ENCODE measurements at places on chromosomes 1 and 21.

- no peak for DNase-seq
Measured at GRCh38 chr1:162709870-162710269, 77.6 kb downstream of the DDR2 start.

DNA sequence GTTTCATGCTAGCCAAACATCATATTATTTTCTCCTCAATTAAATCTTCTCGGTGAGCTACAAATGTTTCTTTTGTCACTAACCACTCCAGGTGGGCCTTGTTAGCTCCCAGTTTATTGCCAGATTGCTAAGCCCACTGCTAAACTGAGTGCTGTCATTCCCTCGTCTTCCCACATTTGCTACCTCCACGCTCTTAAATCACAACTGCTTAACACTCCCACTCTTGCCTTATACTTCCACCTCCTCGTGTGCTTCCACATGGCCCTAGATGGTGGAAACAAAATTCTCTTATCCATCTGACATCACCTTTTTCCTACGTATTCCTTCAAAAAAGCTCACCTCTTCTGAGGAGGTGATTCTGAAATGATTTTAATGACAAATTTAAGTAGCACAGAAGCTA lies 34.6 kb upstream of the AKT3 start:
- no peak for DNase-seq

DNA sequence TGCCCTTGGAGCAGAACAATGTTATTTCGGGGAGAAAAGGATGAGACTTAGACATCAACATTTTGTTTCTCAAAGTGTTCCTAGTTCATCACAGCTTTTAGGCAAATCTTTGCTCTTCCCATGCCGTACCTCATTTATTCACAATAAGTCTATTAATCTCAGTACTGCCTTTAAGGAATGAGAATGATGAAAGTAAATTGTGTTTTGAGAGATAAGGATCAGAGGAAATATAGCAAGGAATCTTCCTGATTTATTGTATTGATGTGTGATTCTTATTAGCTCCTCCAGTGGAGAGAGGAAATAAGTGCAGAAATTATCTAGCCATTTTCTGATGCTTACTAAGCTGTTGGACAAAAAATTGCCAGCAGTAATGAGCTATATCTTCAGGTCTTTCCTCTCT lies 2.0 kb downstream of the POLR3C start:
- no peak for DNase-seq

DNA sequence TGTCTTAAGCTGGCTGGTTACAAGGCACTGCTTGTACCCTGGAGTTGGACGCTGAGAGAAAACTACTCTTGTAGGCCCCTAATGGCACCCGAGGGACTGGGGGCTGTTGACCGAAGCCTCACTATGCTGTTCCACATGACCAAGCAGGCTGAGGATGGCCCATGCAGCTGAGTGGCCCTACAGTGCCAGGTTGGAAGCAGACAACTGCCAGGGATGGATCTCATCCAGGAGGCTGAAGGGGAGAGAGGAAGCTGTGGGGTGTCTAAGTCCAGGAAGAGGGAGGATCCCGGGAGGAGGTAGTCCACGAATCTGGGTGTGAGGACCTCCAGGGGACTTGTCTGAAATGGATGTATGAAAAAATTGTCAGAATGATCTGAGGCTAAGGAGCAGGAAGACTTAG lies 45.8 kb downstream of the FOXD2 start:
- DNase-seq, result no peak

DNA sequence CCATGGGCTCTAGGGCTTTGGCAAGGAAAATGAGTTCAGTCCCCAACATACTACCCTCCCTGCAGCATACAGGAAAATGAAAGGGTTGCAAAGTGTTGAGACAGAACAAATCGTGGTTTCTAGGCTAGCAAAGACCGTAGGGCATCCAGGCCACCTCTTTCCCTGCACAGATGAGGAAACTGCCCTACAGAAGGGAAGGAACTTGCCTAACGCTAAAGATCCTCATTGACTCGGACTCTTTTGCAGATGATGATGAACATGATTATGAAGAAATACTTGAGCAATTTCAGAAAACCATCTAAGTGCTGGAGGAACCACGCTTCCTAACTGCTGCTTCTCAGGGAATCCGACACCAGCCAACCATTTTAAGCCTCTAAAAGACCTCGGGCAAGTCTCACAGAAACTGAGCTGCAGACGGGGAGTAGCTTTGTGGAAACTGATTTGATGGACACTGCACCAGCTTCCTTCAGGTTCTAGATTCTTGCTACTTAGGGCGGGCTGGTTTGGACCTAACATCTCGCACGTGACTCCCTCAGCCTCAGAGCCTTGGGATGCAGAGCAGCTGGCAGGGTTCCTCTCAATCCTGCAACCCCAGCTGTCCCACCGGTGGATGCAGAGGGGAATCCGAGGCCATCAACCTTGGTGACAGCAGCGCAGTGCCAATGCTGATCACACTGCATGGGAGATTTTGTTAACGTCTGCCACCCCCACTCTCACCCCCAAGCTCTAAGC lies 13.4 kb downstream of the THEMIS2 start:
- no peak for DNase-seq

Measured in activated CD4-positive, alpha-beta T cell treated with anti-CD3 and anti-CD28 coated beads, Interleukin-2, amount 10 ng/mL, durations not matched to agents 24 days and 14 days (primary cell).